ENCODE measurements at places on chromosomes 5 and 9. TPM values are rescaled to one million over a fixed set of nuclear protein-coding genes. Genes with fewer than 3 reads are reported as not detected.

Gene TSSK1B
- 0.64 TPM for total RNA-seq

Gene ORM2
- total RNA-seq = not detected

- peak; percentile 80 for DNase-seq
Observed at GRCh38 chr5:10695055-10695649, 65.9 kb downstream of the DAP start.

GRCh38 chr5:113524927-113525326, 11.4 kb downstream of the YTHDC2 start:
- DNase-seq = no peak

DNA sequence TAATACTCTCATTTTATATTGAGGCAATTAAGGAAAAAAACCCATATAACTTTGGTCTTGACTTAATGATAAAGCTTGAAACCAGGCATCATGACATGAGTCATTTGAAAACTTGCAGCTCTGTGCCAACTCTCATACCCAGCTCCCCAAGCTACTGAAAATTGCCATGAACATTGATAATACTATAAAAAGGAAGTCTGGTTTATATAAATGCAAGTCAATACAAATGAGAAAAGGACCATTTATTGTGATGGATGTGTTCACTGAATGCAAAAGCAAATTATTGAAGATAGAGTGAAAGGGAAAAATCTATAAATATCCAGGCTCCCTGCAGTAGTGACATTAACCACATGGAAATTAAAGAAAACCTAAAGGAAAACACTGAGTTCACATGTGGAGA, 116.3 kb downstream of the DEPDC1B start:
- DNase-seq = no peak

Data from fibroblast of villous mesenchyme (primary cell).